Stimulated activated CD4-positive, alpha-beta T cell treated with anti-CD3 and anti-CD28 coated beads, Interleukin-4, amount 100 ng/mL, for 1 hour (primary cell): ENCODE measurements at places on chromosomes 3 and 15.

DNA sequence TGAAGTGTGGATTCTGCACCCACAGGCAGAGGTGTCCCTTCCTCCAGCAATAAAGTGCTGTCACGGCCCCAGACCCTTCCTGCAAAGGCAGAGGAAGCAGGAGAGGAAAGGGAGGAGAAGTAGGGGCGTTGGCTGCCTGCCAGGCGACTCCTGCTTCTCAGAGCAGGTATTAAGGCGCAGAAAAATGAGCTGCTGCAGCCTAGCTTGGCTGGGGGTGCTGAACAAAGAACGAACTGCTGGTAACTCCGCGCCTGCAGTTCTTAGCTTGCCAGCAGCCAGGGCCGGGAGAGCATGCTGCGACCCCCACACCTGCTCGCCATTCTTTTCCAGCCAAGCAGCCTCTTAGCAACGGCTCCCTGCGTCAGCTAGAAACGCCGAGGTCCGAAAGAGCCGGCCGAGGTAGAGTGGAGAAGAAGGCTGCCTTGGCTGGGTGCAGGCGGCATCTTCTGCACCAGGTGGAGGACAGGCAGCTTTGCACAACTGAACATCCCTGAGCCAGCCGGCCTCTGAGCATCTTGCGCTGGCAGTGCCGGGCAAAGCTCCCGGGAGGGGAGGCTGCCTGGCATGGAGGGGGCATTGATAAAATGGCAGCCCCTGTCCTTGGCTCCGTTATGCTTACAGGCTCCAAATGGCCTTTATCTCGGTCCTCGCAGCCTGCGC lies 296.0 kb downstream of the MEX3B start:
- no peak for DNase-seq

GRCh38 chr3:190585805-190586630 lies 72.1 kb downstream of the IL1RAP start:
- DNase-seq, result peak; percentile 42

- DNase-seq, result no peak
Observed at GRCh38 chr3:125107861-125108567, 52.2 kb upstream of the HEG1 start.

DNA sequence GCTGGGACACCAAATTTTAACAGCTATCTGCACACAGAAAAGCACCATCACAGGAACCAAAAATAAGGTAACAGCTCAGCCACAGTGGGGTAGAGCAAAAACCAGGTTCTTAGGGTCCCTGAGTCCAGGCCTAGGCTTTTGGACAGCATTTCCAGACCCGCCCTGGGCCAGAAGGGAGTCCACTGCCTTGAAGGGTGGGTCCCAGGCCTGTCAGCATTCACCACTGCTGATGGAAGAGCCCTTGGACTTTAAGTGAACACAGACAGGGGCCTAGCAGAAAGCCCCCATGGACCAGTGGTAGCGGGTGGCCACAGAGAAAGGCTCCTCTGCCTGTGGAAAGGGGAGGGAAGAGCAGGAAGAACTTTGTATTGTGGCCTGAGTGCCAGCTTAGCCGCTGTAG lies 56.4 kb downstream of the PLCH1 start:
- DNase-seq, result no peak

- no peak for DNase-seq
Observed at GRCh38 chr3:30729512-30729911, 123.1 kb downstream of the TGFBR2 start.

- no peak for DNase-seq
Observed at GRCh38 chr15:29776859-29777258, 45.4 kb downstream of the TJP1 start.

GRCh38 chr3:134406331-134407238 lies 32.3 kb upstream of the AMOTL2 start:
- no peak for DNase-seq

DNA sequence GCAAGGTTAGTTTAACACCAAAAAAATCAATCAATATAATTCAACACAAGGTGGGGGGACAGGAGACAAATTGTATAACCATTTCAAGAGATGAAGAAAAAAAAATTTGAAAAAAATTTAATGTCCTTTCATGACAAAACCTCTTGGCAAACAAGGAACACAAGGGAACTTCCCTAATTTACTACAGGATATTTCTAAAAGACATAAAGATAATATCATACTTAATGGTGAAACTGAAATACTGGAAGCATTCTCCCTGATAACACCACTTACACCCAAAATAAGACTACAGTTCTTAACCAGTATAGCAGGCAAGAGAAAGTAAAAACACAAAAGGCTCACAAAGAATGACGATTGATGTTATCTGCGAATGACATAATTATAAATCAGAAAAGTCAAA lies 44.7 kb downstream of the IFT57 start:
- DNase-seq, result no peak

- no peak for DNase-seq
Observed at GRCh38 chr15:71111181-71111565, 4.1 kb upstream of the THSD4 start.

DNA sequence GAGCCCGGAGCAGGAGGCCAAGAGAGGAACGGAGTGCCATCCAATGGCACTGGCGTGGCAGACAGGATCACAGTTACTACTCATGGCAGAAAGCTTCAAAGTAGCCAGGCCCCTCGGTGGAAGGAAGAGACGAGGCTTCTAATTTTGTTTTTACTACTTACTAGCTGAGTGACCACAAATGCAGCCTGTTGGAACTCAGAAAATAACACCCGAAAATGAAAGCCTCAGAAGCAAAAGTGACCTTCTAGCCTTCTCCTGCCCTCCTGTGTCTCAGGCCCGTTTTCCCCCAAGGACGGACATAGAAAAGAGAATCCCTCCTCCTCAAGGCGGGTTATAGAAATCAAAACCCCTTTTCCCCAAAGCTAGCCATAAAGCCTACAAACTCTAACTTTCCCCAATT lies 9.9 kb upstream of the STRA6 start:
- no peak for DNase-seq
